SJSA1 (cell line): ENCODE measurements at places on chromosomes 12 and 14. TPM values are rescaled to one million over a fixed set of nuclear protein-coding genes. Genes with fewer than 3 reads are reported as not detected.

- peaks cover 14% of the 10 kb centered on the region for H3K36me3 ChIP-seq
- no peak for DNase-seq
- H3K4me3 ChIP-seq = no peak overlapping the region
- no peaks in the 10 kb centered on the region for H3K27me3 ChIP-seq
- H3K4me1 ChIP-seq = no peaks in the 10 kb centered on the region
These were observed 91.2 kb downstream of the WNK1 start for GRCh38 chr12:843609-844008.

- DNase-seq = no peak
- H3K4me1 ChIP-seq = no peaks in the 10 kb centered on the region
- H3K27ac ChIP-seq = no peak overlapping the region
- H3K27me3 ChIP-seq = 0 out of 2 replicates have a peak, but pooled peaks cover 1% of the 10 kb centered on the region
- H3K36me3 ChIP-seq = no peaks in the 10 kb centered on the region
- H3K4me3 ChIP-seq = no peak overlapping the region
These were observed 100.7 kb downstream of the ZFC3H1 start for GRCh38 chr12:71562676-71563595.

DNA sequence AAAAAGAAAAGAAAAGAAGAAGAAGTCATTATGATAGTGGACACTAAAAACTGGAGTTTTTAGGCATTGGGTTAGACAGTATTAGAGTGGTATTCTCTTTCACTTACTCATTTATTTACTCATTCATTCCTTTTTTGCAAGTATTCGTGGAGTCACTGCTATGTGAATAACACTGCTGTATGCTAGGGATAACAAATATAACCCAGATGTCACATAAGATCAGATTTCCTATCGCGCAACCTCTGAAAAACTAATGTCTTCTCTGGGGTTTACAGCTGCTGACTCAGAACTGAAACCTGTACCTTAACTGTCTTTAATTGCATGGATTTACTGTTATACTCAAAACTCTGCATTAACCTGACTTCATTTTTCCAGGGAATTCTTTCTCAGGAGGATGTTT lies 353.7 kb downstream of the LRIG3 start:
- H3K4me3 ChIP-seq = no peak overlapping the region
- H3K36me3 ChIP-seq = no peaks in the 10 kb centered on the region
- H3K27ac ChIP-seq = peak overlapping the region; percentile 17; the same call in 1 of the 2 replicates

GRCh38 chr14:68111853-68112270 lies 292.3 kb downstream of the RAD51B start:
- H3K36me3 ChIP-seq = no peaks in the 10 kb centered on the region
- DNase-seq = no peak
- H3K27ac ChIP-seq = no peak overlapping the region
- no peaks in the 10 kb centered on the region for H3K27me3 ChIP-seq

GRCh38 chr14:92847278-92847677 lies 53.2 kb downstream of the GOLGA5 start:
- no peaks in the 10 kb centered on the region for H3K4me1 ChIP-seq
- H3K36me3 ChIP-seq = no peaks in the 10 kb centered on the region
- no peak for DNase-seq
- H3K27me3 ChIP-seq = no peaks in the 10 kb centered on the region

GRCh38 chr12:113559466-113559865 lies 87.8 kb upstream of the LHX5 start:
- no peak overlapping the region for H3K27ac ChIP-seq
- H3K36me3 ChIP-seq = no peaks in the 10 kb centered on the region
- H3K27me3 ChIP-seq = peaks cover 10% of the 10 kb centered on the region; the same call in 1 of the 2 replicates
- no peak overlapping the region for H3K4me3 ChIP-seq
- no peak for DNase-seq
- no peaks in the 10 kb centered on the region for H3K4me1 ChIP-seq

- no peak for DNase-seq
- no peak overlapping the region for H3K4me3 ChIP-seq
- no peaks in the 10 kb centered on the region for H3K27me3 ChIP-seq
- H3K27ac ChIP-seq = no peak overlapping the region
- H3K4me1 ChIP-seq = peaks cover 5% of the 10 kb centered on the region
These were observed 135.5 kb upstream of the FUT8 start for GRCh38 chr14:65277027-65277426.

GRCh38 chr12:124687917-124688316 lies 120.5 kb upstream of the NCOR2 start:
- no peak for DNase-seq
- no peak overlapping the region for H3K4me3 ChIP-seq
- H3K36me3 ChIP-seq = no peaks in the 10 kb centered on the region
- H3K27me3 ChIP-seq = no peaks in the 10 kb centered on the region
- H3K27ac ChIP-seq = peak overlapping the region; percentile 24

GRCh38 chr12:89977405-89978085 lies 268.9 kb upstream of the ATP2B1 start:
- no peak overlapping the region for H3K27ac ChIP-seq
- H3K36me3 ChIP-seq = no peaks in the 10 kb centered on the region
- no peak overlapping the region for H3K4me3 ChIP-seq
- no peaks in the 10 kb centered on the region for H3K4me1 ChIP-seq
- no peak for DNase-seq
- no peaks in the 10 kb centered on the region for H3K27me3 ChIP-seq

- H3K4me1 ChIP-seq = peaks cover 14% of the 10 kb centered on the region
- no peaks in the 10 kb centered on the region for H3K27me3 ChIP-seq
- H3K4me3 ChIP-seq = no peak overlapping the region
- no peaks in the 10 kb centered on the region for H3K36me3 ChIP-seq
- DNase-seq = no peak
- H3K27ac ChIP-seq = no peak overlapping the region
These were observed 6.9 kb upstream of the TCL1B start for GRCh38 chr14:95679148-95679815.

- no peaks in the 10 kb centered on the region for H3K27me3 ChIP-seq
- H3K36me3 ChIP-seq = no peaks in the 10 kb centered on the region
- H3K4me1 ChIP-seq = peaks cover 3% of the 10 kb centered on the region; the same call in 1 of the 2 replicates
- no peak for DNase-seq
- no peak overlapping the region for H3K4me3 ChIP-seq
- no peak overlapping the region for H3K27ac ChIP-seq
These were observed 338.1 kb downstream of the CACNA1C start for GRCh38 chr12:2390850-2391390.

GRCh38 chr14:65356327-65356836 lies 56.1 kb upstream of the FUT8 start:
- H3K4me3 ChIP-seq = no peak overlapping the region
- H3K4me1 ChIP-seq = peaks cover 10% of the 10 kb centered on the region
- H3K36me3 ChIP-seq = no peaks in the 10 kb centered on the region
- H3K27me3 ChIP-seq = no peaks in the 10 kb centered on the region
- H3K27ac ChIP-seq = no peak overlapping the region

DNA sequence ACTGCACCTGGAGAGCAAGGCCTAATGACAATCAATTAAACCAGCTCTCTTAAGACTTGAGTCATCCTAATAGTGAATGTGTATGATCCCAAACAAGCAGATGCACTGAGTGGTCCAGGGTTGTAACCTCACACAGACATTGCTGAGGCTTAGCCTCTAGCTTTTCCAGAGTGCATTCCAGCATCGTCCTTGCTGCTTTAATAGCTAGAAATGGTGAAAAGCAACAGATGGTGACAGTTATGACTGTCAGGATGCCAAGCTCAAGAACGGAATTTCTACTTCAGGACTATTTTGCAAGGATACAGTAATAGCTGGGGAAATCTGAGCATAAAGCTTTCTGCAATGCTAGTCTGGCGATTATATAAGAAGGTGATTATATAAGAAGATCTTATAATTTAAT lies 34.6 kb downstream of the PTPRR start:
- no peak for DNase-seq
- H3K4me3 ChIP-seq = no peak overlapping the region
- no peak overlapping the region for H3K27ac ChIP-seq
- H3K27me3 ChIP-seq = no peaks in the 10 kb centered on the region; the same call in 1 of the 2 replicates
- no peaks in the 10 kb centered on the region for H3K36me3 ChIP-seq

GRCh38 chr12:82146740-82147139 lies 211.4 kb downstream of the CCDC59 start:
- no peak overlapping the region for H3K4me3 ChIP-seq
- DNase-seq = no peak
- no peak overlapping the region for H3K27ac ChIP-seq
- no peaks in the 10 kb centered on the region for H3K36me3 ChIP-seq
- no peaks in the 10 kb centered on the region for H3K27me3 ChIP-seq

- no peaks in the 10 kb centered on the region for H3K36me3 ChIP-seq
- H3K27me3 ChIP-seq = no peaks in the 10 kb centered on the region
- H3K4me3 ChIP-seq = no peak overlapping the region
- DNase-seq = no peak
These were observed 247.2 kb upstream of the EGLN3 start for GRCh38 chr14:34198096-34198495.

- H3K4me3 ChIP-seq = no peak overlapping the region
- peaks cover 10% of the 10 kb centered on the region for H3K4me1 ChIP-seq
- H3K27ac ChIP-seq = no peak overlapping the region
- H3K27me3 ChIP-seq = no peaks in the 10 kb centered on the region
- no peaks in the 10 kb centered on the region for H3K36me3 ChIP-seq
These were observed 77.0 kb upstream of the MED13L start for GRCh38 chr12:116354534-116354933.

- H3K27me3 ChIP-seq = no peaks in the 10 kb centered on the region
- H3K36me3 ChIP-seq = no peaks in the 10 kb centered on the region
- H3K4me3 ChIP-seq = no peak overlapping the region
- no peak for DNase-seq
- H3K4me1 ChIP-seq = no peaks in the 10 kb centered on the region
- H3K27ac ChIP-seq = no peak overlapping the region
These were observed 132.0 kb upstream of the NOVA1 start for GRCh38 chr14:26729851-26730250.

DNA sequence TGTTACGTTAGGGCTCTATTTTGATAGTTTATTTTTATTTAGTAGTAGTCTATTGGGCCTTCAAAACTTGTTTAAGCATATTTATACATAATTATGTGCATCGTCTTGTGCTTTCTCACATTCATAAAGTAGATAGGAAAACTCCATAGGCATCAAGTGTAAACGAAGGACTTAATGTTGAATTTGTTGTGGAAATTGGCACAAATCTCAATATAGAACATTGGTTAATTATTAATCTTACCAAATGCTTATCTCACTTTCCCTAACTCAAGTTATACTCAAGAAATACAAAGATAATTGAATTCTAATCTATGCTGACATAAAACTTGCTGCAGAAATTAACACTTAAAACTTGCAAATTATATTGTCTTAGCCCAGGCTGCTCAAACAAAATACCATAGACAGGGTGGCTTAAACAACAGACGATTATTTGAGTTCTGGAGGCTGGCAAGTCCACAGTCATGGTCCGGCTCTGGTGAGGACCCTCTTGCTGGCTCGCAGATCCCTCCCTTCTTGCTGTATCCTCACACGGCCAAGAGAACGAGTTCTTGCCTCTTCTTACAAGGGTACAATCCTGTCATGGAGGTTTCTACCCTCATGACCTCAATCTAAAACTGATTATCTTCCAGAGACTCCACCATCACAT lies 18.8 kb downstream of the STYX start:
- no peaks in the 10 kb centered on the region for H3K27me3 ChIP-seq
- peaks cover 16% of the 10 kb centered on the region for H3K36me3 ChIP-seq
- DNase-seq = no peak
- H3K27ac ChIP-seq = no peak overlapping the region

GRCh38 chr12:49294086-49294803 lies 702 bp upstream of the PRPH start:
- no peaks in the 10 kb centered on the region for H3K27me3 ChIP-seq
- H3K36me3 ChIP-seq = no peaks in the 10 kb centered on the region
- peaks cover 8% of the 10 kb centered on the region for H3K4me1 ChIP-seq
- no peak for DNase-seq
- no peak overlapping the region for H3K4me3 ChIP-seq
- no peak overlapping the region for H3K27ac ChIP-seq

- DNase-seq = peak; percentile 95
- H3K27me3 ChIP-seq = no peaks in the 10 kb centered on the region
- peaks cover 56% of the 10 kb centered on the region for H3K4me1 ChIP-seq
- H3K27ac ChIP-seq = peak overlapping the region; percentile 97
- H3K4me3 ChIP-seq = no peak overlapping the region
- H3K36me3 ChIP-seq = peaks cover 60% of the 10 kb centered on the region
These were observed 125.8 kb downstream of the NCOR2 start for GRCh38 chr12:124441443-124442194.

DNA sequence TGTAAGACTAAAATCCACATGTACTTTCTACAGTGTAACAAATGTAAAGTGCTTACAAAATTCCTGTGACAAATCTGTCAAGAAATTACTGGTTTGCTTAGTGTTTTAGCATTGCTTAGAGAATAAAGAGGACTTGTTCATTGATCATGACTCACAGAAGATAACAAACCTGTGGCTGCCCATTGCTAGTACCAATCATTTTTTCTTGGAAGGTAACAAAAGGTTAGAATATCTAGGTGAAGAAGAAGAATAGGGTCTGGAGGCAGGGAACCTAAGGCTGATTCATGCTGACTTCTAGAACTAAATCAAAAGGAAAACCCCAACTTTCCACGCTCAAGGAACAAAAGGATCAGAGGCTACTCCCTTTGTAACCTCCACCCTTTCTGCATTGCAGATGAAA lies 232.7 kb upstream of the ABCD2 start:
- no peak overlapping the region for H3K27ac ChIP-seq
- H3K27me3 ChIP-seq = no peaks in the 10 kb centered on the region
- no peaks in the 10 kb centered on the region for H3K36me3 ChIP-seq
- no peak overlapping the region for H3K4me3 ChIP-seq
- no peaks in the 10 kb centered on the region for H3K4me1 ChIP-seq

DNA sequence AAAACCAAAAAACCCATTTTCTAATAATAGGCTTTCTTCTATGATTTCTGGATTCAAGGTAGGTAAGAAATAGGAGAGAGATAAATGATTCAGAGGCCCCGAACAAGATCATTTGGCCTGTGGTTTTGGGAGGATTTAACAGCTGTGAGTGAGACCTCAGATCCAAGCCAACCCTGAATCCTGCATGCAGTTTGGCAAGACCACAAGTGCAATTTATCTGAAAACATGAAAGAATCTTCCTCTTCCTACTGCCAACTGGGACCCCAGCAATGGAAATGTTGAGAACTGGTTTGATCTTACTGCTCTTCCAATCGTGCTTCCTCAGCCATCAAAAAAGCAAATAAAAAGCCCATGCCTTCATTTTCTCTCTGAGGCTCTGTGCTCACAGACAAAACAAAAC lies 519.7 kb upstream of the TBX3 start:
- no peak overlapping the region for H3K4me3 ChIP-seq
- no peaks in the 10 kb centered on the region for H3K27me3 ChIP-seq
- no peak for DNase-seq
- H3K27ac ChIP-seq = no peak overlapping the region

- H3K36me3 ChIP-seq = no peaks in the 10 kb centered on the region
- no peaks in the 10 kb centered on the region for H3K4me1 ChIP-seq
- H3K4me3 ChIP-seq = no peak overlapping the region
- DNase-seq = no peak
- no peak overlapping the region for H3K27ac ChIP-seq
These were observed 1776.2 kb upstream of the SEL1L start for GRCh38 chr14:83309833-83310232.

FOXG1 gene
- total RNA-seq = not detected in 2 replicates

CRIP1 gene
- total RNA-seq = 0.39 TPM in 1 of 2 replicates, not detected in the other

ADAMTS20 gene
- not detected in 2 replicates for total RNA-seq

LIN7A gene
- 2.4 and 4.0 TPM in 2 replicates for total RNA-seq

FAM181A gene
- not detected in 2 replicates for total RNA-seq

ETFBKMT gene
- 0.53 and 1.5 TPM in 2 replicates for total RNA-seq

TMEM30B gene
- total RNA-seq = not detected in 2 replicates

ASB2 gene
- 14.9 and 22.0 TPM in 2 replicates for total RNA-seq

SIX6 gene
- not detected in 2 replicates for total RNA-seq

PALS1 gene
- total RNA-seq = 20.4 and 35.0 TPM in 2 replicates

P2RX2 gene
- not detected in 2 replicates for total RNA-seq

C3AR1 gene
- total RNA-seq = 0.13 and 1.9 TPM in 2 replicates

CTSG gene
- not detected in 2 replicates for total RNA-seq

CGRRF1 gene
- 6.5 and 17.3 TPM in 2 replicates for total RNA-seq

ZBTB42 gene
- 1.4 and 6.7 TPM in 2 replicates for total RNA-seq

TAS2R43 gene
- total RNA-seq = 0.29 TPM in 1 of 2 replicates, not detected in the other

GTF2A1 gene
- 24.5 and 39.9 TPM in 2 replicates for total RNA-seq

SCNN1A gene
- 0.18 and 4.7 TPM in 2 replicates for total RNA-seq

KCNJ8 gene
- not detected in 2 replicates for total RNA-seq
